NCI-H1105 (cell line): ENCODE measurements at places on chromosomes 5 and 9.

- DNase-seq, result peak; percentile 29
These were observed 27.6 kb downstream of the SEMA4D start for GRCh38 chr9:89470224-89470839.

- no peak for DNase-seq
These were observed 40.2 kb upstream of the TAS2R1 start for GRCh38 chr5:9670371-9670770.

DNA sequence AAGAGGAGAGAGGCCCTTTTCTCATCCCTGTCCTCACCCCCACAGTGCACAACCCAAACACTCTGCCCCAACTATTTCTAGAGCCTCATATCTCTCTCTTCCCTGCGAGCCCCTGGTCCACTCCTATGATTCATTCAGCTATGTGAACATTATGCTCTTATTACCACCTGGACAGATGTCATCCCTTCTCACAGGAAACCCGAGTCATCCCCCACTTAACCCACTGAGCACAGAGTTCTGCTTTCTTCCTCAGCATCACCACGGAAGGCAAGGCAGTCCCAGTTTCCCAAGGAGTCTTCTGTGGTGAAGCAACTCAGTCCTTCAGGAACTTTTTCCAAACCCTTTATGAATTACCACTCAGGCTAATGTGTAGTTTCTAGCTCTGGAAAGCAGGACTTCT, 1.3 kb downstream of the DNAI1 start:
- no peak for DNase-seq

- no peak for DNase-seq
These were observed 167.1 kb upstream of the SNX2 start for GRCh38 chr5:122607818-122608217.

GRCh38 chr5:148205044-148205806, 2.4 kb downstream of the SPINK6 start:
- no peak for DNase-seq

DNA sequence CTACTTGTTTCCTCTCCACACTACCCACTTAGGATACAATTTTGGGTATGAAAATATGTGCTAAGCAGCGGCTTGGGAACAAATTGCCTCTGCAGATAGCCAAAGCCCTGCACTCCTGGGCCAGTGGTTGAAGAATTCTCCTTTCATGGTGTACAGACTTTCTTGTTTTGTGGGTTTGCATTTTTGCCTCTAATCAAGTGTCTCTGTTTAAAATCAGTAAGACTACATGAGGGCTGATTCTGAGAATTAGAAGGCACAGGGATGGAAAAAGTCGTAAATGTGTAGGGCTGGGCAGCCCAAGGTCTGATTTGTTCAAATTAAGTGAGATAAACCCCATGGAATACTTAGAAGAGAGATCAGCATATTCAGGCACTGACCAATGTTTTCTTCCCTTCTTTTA, 103.7 kb upstream of the CD180 start:
- no peak for DNase-seq
